HCT116 (cell line): ENCODE measurements at places on chromosomes 1 and 21.

GRCh38 chr1:99751877-99752504 lies 14.4 kb downstream of the FRRS1 start:
- DNase-seq = no peak

GRCh38 chr21:44615911-44616590 lies 4.2 kb downstream of the KRTAP10-8 start:
- DNase-seq = no peak

DNA sequence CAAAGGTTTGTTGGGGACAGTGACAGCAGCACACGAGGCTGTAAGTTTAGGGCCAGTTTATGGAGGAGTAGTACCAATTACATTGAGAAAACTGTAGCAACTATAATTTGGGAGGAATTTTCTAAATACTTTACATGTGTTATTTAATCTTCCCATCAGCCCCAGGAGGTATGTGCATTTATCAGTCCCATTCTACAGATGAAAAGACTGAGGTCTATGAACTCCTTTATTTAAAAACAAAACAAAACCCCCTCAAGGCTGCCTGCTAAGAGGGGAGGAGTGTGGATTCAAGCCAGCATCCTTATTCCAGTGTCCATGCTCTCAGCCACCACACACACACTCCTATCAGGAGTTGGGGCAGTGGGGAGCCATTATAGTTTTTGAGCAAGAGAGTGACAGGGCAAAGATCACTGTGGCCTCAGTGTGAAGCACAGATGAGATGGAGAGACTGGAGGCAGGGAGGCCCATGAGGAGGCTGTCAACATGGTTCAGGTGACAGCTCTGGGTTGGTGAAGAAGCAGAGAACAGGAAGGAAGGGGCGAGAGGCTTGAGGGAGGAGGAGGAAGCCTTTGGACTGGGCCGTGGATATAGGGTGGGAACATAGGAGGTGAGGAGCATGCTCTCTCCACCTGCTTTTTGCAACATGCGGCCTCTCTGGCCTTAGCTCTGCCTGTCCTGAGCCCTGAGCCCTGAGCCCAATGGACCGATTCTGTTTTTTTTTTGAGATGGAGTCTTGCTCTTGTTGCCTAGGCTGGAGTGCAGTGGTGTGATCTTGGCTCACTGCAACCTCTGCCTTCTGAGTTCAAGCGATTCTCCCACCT lies 9.7 kb downstream of the TNFRSF1B start:
- no peak for DNase-seq

DNA sequence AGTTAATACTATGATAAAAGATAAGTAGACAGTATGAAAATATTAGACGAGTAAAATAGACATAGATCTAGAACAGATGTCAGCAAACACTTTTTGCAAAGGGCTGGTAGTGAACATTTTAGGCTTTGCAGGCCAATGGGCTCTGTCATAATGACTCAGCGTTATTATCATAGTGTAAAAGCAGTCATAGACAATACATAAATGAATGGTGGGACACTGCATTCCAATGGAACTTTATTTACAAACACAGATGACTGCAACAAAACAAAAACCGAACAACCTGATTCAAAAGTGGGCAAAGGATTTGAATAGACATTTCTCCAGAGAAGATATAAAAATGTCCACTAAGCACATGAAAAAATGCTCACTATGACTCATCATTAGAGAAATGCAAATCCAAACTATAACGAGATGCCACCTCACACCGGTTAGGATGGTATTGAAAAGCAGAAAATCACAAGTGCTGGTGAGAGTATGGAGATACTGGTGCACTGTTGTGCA lies 7.3 kb downstream of the GSTM5 start:
- no peak for DNase-seq

DNA sequence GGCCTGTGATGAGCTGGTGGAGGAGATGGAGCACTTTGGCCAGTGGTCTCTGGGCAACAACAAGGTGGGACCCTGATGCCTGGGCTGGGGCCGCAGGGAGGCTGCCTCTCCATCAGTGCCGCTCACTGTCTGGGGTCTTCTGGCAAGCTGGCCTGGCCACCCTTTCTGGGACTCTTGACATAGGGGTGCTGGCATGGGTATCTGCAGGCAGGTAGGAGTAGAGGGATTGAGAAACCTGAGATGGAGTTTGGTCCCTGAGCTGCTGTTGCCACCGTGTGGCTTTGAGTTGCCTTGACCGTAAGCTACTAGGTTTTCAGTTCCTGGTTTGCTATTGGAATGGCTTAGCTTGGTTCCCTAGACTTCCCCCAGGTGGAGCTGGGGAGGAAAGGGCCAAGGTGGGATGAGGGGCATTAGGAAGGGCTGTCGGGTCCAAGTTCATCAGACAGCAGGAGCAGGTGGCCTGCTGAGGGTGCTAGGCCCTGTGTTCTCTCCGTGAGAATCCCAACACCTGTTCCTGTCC lies 13.2 kb upstream of the MFN2 start:
- peak; percentile 54 for DNase-seq
